ENCODE measurements at places on chromosomes 12 and 14.

DNA sequence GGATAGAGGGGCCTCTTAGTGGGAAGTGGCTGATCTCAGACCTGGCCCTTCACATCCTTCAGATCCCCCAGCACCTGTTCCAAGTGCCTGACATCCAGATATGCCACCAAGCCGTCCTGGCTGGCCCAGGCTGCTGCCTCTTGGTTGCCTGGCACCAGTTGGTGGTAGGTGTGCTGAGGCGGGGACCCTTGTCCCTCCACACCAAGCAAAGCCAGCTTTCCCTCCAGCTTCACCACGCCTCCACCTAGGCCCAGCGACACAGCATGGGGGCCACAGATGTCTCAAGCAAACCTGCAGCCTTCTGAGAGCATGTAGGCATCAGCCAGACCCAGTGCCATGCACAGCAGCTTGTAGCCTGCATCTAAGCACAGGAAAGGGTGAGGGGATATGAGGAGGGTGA, 3.5 kb upstream of the CD63 start:
- no peak for DNase-seq

DNA sequence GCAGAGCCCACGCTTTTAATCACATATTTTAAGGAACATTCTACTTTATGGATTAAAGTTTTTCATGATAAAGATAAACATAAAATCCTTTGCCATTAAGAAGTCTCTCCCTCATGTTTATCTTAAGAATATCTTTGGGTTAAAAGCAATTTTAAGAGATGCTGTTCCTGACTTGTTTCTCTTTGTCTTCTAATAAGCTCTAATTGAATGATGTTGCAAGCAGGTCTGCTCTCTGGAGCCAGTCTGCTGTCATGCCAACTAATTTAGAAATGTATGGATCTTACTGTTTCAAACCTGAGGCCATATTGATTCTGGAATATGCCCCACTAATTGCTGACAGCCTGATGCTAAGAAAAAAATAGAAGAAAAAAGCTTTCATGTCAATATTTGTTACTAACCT, 173.6 kb downstream of the TTC8 start:
- DNase-seq: no peak

DNA sequence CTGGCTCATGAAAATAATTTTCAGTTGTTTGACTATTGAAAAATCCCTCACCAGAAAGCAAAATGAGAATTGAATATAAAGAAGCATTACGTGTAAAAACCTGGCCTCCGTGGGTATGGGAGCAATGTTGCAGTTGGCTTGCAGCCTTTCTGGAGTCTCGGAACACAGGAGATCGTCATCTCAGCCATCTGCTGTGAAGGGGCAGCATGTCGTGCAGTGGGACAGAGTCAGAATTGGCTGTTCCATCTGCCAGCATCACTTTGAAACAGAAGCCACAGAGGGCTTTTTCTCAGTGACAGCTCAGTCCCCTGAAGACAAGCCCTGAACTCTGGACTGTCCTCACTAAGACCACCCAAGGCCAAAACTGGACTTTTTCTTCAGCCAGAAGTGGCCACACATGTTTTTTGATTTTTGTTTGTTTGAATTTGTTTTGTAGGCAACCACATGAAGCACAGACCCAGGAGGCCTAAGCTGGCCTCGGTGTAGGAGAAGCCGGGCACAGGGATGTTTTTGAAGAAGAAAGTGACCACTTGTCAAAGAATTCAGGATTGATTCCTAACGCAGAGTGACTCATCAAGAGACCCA, 170.8 kb upstream of the DYRK2 start:
- no peak for DNase-seq

DNA sequence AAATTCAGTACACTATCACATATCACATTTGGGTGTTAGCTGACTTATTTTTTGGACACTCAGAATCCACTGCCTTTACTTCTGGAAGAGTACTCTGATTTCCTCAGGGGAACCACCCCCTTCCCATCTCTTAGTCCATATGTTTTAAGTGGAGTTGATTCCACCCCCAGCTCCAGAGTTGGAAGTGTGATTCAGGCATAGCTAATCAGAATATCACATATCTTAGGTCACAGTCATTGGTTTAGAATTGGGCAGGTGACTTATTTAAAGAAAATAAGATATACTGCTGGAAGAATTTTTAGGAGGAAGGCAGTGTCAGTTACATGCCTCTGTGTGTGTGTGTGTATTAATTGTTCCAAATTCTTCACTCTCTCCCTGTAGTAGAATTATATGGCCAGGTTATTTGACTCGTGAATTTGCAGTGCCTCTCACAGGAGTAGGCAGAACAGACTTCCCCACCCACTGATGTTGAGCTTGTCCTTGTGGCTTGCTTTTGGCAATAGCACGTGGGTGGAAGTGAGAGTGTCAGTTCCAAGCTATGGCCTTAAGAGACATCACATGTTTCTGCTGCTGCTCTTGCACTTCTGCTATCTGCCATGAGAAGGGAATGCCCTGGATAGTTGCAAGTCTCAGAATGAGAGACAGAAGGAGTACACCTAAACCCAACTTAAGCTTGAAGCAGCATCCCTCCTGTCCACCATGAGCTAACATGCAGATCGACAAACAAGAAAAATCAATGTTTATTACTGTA, 6.4 kb upstream of the GAS2L3 start:
- DNase-seq: no peak

GRCh38 chr12:1592444-1593173, 1.8 kb downstream of the FBXL14 start:
- DNase-seq: no peak
